ENCODE measurements at places on chromosomes 7 and 10.

DNA sequence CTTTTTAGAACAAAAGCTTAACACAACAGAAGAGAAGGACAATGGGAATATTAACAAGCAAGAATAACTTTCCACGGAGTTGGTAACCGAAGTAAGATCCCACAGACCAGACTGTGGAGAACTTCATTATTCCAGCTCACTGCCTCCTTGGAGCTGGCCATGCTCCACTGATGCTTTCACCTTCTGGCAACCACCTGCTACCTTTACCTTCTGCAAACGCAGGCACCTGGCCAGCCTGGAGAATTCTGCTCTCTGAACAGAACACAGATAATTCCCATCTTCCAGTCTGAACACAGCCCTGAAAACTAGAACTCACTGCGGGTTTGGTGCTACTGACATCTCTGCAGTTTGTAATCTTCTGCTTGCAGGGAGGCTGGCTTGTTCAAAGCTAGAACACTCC, 66.5 kb downstream of the JAZF1 start:
- no peak for DNase-seq

DNA sequence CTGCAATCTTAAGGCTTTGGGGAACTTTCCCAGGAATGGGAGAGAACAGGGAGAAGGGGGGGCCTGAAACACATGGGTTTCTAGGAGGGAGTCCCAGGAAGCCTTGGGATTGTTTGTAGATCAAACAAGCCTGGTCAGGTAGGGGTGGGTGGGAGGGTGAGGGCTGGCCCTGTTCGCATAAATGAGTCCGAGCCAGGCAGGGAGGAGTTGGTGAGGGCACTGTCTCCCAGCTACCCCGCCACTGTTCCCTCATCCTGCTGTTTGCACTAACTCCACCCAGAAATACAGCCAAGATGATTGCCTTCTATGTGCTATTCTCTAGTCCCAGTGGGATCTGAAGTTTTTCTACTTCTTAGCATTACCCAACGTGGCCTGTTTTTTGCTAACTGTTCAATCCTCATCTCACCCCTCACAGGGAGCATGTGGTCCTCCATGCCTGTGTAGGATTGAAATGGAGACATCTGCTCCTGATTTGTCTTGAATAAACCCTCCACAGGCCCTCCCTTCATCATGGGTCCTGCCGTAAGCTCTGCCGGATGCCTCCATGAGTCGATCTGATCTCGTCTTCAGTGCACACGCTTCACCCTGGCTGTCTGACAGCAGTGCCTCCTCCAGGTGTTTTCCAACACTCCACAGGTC, 257.0 kb downstream of the COBL start:
- DNase-seq, result no peak

DNA sequence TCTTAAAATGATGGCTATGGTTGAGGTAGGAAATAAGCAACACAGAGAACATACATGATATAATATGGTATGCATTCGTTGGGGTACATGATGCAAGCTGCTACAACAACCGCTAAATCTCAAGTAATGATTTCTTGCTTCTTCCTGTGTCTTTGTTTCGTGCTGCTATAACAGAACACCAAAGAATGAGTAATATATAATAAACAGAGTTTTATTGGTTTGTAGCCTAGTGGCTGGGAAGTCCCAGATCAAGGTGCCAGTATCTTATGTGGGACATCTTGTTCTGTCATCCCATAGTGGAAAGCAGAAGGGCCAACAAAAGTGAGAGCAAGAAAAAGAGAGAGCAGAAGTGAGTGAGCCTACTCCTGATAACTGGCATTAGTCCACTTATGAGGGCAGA, 689.7 kb downstream of the SUGCT start:
- DNase-seq, result no peak

DNA sequence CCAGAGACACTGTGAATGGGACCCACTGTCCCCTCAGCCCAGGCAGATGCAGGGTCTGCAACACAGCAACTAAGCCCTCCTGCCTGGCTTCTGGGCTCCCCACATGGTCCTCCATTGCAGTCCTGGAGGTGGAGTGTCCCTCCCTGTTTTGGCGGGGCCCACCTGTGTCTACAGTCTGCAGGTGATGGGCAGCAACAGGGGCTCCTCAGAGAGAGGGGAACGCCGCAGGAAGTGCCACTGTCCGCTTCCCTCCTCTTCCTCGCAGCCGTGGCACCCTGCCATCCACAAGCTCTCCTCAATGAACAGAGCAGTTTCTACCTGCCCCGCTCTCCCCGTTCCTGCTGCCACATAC, 9.3 kb downstream of the CAMK2G start:
- DNase-seq, result no peak

All from naive thymus-derived CD8-positive, alpha-beta T cell (primary cell).